ENCODE measurements at places on chromosomes 16 and 17.

GRCh38 chr17:19342611-19343255 is 19.8 kb downstream of the B9D1 start:
- no peak for DNase-seq

DNA sequence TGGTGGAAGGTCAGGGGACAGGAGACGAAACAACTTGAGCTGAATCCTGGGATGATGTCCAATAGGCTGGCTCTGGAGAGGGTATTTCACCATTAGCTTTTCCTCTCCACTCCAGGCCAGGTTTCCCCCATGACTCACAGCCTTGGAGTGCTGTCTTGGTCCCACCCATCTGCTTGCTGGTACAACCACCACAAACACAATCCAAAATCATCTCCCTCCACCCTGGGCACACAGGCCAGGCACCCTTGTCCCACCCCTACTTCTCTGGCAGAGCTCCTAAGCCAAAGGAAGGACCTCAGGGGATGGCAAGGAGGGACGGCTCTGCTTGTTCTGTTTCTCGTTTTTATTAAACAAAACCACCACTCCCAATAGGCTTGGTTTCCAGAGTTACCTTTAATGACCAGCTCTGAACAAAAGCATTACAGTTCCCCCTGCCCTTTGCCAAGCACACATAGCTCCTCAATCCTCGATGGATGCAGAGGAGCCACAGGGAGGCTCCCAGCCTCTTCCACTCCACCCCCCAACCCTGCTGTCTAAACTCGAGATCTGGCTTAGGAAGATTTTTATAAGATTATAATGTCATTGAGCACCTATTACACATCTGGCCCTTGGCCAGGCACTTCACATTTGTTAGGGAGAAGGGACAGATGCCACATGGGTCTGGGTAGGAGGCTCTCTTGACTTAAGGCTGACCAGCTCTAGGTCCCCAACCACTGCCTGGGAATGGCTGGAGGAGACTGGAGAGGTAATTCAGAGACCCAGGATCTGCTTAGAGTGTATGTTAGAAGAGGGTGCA is 13.3 kb downstream of the CAVIN1 start:
- peak; percentile 94 for DNase-seq

DNA sequence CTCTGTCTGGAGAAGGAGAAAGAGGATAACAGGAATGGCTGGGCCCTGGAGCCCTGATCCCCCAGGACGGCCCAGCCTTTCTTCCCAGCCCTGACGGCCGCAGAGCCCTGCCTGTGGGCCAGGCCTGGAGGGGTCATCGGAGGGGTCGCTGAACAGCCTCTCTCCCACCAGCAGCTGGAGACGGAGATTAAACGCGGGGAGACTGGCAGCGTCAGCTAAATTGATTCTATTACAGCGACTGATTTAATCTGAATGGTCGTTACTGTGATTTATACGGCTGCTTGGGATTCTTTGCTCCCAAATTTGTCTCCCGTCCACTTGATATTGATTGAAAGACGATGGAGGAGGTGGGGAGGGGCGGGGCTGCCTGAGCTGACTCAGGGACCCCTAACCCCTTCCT is 7.1 kb upstream of the CDH15 start:
- DNase-seq: no peak

GRCh38 chr17:56717471-56717870 is 116.2 kb downstream of the C17orf67 start:
- no peak for DNase-seq

- no peak for DNase-seq
These were observed 3.7 kb downstream of the GP2 start for GRCh38 chr16:20323591-20324117.

- no peak for DNase-seq
These were observed 191.0 kb downstream of the SPECC1 start for GRCh38 chr17:20200016-20200795.

DNA sequence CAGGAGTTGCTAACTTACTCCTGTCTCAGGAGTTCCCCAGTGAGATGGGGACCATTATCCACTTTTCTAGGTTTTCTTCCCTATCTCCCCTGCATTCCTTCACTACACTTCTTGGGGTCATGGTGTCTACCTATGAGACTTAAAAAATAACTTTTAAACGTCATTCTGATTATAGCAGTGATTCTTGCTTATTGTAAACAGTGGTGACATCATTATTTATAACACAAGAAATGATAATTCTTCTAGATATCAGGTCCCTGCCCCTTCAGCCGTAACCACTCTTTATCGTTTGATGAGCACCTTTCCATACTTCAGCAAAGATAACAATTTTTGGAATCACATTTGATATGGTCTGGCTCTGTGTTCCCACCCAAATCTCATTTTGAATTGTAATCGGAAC is 27.2 kb upstream of the IRX3 start:
- no peak for DNase-seq

GRCh38 chr17:46819906-46820351 is 1.4 kb upstream of the WNT3 start:
- no peak for DNase-seq

All from AG20443 (cell line).